ENCODE measurements at places on chromosomes 2 and 18.
A peak's percentile ranks its signal among the peaks of the same experiment; 100 is the strongest.

DNA sequence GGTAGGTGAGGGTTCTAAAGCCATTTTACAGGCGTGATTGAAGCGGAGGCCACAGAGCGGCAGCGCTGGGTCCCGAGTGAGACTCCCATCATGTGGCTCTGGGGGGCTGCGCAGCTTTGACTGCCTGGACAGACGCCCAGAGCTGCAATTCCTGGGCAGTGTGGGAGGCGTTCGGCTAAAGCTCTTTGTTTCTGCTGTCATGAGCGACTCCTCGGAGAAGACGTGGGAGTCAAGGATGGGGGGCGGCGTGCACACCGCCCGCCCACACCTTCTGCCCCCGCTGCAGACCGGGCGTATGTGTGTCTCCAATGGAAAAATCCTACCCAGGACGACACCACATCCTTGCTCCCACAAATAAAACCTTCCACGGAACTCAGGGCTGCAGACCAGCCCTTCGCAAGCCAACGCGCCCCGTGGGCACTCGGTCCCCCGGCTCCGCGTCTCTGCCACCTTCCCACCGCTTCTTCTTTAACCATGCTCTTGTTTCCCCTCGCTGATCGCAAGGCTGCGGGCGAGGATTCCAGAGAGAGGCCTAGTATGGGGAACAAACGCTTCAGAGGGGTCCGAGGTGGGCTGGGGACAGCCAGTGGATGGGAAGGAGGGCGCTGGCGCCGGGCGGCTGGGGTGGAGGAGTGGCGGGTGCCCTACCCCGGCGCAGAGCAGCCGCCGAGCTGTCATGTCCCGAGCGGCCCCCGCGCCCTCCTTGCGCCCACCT lies 680 bp upstream of the LBH start:
- peak; percentile 71 for DNase-seq

- DNase-seq: no peak
These were observed 108.5 kb upstream of the COL5A2 start for GRCh38 chr2:189287982-189288521.

DNA sequence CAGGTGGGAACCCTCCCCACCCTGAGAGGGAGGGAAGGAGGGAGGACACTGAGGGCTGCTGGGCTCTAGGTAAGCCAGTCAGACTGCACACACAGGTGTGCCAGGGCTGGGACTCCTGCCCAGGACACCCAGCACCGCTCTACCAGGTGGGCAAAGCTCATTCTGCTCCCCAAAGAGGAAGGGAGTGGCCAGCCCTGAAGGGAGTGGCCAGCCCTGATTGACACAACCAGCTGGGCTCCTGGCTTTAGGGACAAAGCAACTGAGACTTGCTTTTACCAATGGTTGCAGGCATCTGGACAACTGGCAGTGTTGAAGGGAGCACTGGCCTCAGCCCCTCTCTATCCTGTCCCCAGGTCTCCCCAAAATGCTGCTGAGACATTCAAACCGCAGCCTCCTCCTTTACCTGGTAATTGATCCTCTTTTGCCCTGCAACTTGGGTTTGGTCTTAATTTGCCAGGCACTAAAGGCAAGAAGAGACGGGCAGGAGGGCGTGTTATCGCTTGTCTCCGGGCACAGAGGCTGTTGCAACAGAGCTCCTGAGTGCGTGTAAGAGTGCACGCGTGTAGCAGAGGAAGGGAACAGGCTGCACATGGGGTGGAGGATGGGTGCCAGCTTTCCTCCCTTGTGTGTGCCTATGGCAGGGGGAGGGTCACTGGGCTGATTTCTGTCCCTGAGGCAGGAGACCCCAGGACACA lies 14.5 kb upstream of the FOSL2 start:
- DNase-seq: no peak

GRCh38 chr2:212727751-212728150 lies 189.1 kb upstream of the ERBB4 start:
- no peak for DNase-seq

DNA sequence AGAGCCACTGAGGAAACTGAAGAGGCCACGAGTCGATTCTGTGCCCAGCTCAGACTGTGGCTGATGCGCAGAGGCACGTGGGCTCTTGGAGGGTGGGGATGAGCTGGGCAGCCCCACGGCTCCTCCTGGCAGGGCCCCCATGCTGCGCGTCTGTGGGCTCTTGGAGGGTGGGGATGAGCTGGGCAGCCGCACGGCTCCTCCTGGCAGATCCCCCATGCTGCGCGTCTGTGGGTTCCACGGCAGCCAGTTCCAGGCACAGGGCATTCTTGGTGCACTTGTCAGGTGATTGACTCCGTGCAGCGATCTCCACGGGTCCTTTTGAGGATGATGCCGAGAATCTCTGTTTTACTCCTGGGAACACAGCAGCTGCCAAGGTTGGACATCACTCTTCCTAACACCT lies 138.1 kb upstream of the ZNF236 start:
- no peak for DNase-seq

DNA sequence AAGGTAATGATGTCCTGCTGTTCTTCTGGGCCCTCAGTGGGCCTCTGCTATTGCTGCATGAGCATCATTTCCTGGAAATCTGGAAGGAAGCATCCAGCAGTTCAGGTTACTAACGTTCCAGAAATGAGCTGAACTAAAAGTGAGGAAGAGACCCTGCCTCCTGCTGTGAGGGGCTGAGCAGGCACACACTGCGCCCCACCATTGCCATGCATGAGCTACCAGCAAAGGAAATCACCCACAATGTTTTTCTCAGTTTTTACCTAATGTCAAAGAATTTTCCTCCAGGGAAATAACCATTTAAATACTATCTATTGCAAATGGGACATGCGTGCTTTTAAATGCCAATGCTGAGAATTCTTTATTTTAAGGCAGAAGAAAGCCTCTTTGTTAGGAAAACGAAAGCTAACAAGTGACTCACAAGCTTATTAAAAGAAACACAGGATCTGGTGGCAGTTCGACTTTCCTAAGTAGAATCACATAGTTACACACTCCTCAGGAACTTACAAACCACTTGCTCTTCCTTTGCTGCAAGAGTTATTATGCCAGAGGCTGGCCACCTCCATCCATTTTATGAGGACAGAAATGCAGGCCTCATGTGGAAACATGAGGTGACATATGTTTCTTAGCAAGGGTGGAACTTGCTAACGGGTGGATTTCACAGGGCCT lies 152.6 kb upstream of the TTC39C start:
- no peak for DNase-seq

DNA sequence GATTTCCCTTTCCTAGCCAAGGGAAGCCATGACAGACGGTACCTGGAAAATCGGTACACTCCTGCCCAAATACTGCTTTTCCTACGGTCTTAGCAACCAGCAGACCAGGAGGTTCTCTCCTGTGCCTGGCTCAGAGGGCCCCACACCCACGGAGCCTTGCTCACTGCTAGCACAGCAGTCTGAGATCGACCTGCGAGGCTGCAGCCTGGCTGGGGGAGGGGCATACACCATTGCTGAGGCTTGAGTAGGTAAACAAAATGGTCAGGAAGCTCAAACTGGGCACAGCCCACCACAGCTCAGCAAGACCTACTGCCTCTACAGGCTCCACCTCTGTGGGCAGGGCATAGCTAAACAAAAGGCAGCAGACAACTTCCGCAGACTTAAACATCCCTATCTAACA lies 6.8 kb upstream of the CD207 start:
- DNase-seq: no peak

DNA sequence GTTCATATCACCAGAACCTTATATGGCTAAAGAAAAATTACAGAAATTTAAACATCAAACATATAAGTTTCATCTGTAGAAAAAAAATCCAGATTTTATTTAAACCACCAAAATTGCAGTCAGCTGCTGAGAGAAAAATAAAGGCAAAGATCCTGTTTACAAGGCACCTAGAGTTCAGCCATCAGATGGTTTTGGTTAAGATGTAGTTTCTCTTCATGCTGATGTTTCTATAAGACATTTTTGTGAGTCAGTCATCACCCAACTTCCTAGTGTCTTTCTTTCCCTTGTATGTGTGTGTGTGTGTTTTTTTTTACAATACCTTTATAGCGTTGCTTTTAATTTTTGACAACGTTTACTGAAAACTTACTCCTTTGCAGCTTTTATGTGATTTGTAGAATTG lies 26.1 kb upstream of the MMADHC start:
- DNase-seq: no peak

DNA sequence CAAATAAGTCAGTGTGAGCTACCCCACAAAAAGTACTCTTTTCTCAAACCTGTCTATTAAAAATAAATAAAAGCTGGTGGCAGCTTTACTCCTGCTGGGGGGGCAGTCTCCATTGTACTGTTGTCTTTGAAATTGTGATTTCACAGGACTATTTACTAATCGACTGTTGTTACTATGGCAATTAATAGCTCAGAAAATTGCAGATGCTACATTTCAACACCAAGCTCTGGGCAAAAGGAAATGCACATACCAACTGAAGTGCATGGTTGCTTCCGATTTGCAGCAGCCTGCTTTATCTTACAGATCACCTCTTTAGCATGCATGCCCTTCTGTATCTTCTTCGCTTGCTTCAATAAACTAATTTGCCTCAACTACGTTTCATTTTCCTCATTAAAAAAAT lies 117.6 kb upstream of the DAPL1 start:
- DNase-seq: no peak

- DNase-seq: no peak
These were observed 2009.3 kb upstream of the CELF4 start for GRCh38 chr18:39574897-39575296.

DNA sequence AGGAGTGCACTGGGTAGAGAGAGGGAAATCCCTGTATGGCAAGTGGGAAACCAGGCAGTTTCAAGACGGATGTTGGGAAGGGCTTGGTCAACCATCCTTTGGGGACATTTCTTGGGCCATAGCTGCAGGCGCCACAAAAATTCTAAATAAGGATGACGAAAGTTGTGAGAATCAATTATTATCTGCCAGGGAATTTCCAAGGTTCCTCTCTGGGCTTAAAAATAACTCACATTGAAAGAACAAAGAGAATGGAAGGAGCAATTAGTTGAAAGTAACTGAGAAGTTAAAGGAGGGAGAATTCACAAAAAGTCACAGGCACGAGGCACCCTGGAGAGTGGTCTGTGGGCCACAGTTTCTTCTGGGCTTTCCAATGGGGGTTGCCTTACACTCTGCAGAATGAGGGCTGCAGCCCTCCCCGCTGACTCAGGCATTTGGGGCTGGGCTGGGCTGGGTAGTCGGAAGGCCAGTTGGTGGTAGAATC lies 195.7 kb downstream of the SMAD7 start:
- no peak for DNase-seq

DNA sequence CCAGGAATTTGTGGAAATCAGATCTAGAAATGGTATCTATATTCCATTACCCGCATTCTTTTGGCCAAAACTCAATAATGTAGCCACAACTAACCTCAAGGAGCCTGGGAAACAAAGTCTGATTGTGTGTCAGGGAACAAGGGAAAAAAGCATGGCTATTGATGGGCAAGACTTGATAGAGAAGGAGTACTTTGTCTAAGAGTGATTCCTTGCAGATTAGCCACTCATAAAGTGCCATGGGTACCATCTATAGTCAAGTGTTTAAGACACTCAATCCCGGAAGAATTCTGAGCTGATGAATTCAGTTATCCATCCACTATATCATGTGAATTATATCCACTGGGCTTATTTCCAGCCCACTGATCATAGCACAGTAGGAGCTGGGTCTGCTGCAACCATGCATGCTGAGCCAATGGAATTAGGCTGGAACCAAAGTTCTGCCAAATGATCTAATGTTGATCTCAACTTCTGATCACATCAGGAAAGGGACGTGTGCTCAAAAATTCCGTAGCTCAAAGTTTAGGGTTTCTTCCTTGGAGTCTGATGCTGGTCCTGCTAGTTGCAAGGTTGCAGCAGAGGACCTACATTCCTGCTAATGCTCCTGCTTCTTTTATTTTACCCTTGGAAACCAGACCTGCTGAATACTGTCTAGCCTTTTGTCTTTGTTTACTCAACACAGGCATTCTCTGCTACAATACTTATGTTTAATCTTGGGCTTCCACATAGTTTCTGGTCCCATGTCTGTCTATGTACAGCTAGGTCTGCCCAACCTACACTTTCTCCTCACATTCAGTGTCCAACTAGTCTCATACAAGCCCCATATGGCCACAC lies 629.7 kb downstream of the IRS1 start:
- no peak for DNase-seq

GRCh38 chr2:133968446-133968845 lies 285.4 kb upstream of the MGAT5 start:
- no peak for DNase-seq

GRCh38 chr2:15889442-15890123 lies 50.8 kb upstream of the MYCN start:
- no peak for DNase-seq

- DNase-seq: no peak
These were observed 102.4 kb downstream of the GALNT3 start for GRCh38 chr2:165691615-165692014.

Measured in sigmoid colon (tissue), 7 donors.